ENCODE measurements at places on chromosomes 2 and 18.

GRCh38 chr2:153074207-153074606 is 355.8 kb downstream of the ARL6IP6 start:
- DNase-seq: no peak

GRCh38 chr18:25734336-25734735 is 356.1 kb downstream of the SS18 start:
- DNase-seq: no peak

- no peak for DNase-seq
These were observed 661.5 kb downstream of the ERBB4 start for GRCh38 chr2:211877061-211877460.

GRCh38 chr2:198545411-198545810 is 741.0 kb downstream of the PLCL1 start:
- DNase-seq: no peak

GRCh38 chr18:2970772-2971659 is 41.9 kb downstream of the LPIN2 start:
- no peak for DNase-seq

- DNase-seq: no peak
These were observed 7.4 kb downstream of the ANKAR start for GRCh38 chr2:189681903-189682302.

- DNase-seq: no peak
These were observed 173.5 kb downstream of the UBE2E3 start for GRCh38 chr2:181153886-181154285.

Measured in COLO829 (cell line).